ENCODE measurements at places on chromosomes 7 and 10. TPM values are rescaled to one million over a fixed set of nuclear protein-coding genes. Genes with fewer than 3 reads are reported as not detected.
A peak's percentile ranks its signal among the peaks of the same experiment; 100 is the strongest.

DNA sequence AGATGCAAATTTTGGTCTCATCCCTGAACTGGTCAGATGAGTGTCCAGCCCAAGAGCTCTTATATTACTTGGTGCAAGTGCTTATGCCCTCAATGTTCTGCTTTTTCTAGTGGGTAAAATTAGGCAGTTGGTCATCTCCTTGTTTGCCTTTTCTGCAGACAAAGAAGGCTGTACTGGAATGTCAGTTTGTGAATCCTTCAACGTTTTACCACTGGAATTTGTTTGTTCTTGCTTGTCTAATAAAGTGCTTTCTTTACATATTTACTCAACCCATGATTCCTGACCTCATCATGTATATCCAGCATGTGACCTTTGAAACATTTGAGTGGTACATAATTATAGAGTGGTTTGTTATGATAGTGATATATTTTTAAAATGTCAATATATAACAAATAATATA is 232.2 kb upstream of the TEX47 start:
- no peak for DNase-seq

DNA sequence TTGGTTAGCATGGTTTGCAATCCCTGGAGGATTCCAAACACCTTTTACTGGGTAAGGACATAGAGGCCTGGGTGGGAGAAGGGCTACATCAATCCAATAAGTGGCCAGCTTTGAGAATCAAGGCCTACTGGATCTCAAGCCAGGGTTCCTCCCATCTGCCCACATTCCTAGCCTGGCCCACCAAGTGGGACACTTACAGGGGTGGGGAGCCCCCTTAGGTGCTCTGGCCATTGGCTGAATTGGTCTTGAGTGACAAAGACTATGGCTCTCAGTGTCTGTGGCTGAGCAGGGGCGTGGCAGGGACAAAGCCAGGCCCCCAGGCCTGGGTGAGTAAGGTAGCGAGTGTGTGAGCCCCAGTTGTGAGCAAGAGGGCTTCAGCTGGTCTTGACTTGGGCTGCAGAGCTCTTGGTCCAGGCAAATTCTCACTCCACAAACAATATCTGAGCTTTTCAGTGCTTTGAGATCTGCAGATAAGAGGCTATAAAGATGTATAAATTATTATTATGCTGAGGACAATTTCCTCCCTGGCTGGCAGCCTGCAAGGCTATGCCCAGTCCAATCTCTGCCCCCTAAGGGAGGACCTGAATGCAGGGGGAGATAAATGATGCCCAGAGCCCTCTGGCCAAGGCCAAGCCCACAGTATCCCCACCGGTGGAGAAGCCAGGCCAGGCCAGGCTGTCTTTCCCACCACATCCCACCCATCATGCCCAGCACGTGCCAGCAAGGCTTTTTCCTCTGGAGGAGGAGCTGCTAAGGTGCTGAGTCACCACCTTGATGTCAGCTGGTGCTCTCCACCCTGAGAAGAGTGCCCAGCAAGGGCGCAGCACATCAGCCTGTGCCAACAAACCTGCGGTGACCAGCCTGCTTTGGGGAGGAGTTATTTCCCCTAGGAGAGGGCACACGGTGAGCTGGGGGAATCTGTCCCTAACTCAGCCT is 80.7 kb upstream of the DUSP5 start:
- no peak for DNase-seq

- no peak for DNase-seq
Observed at GRCh38 chr7:117158941-117159697, 163.7 kb downstream of the WNT2 start.

GRCh38 chr10:77618117-77618516 is 19.5 kb downstream of the KCNMA1 start:
- no peak for DNase-seq

- no peak for DNase-seq
Observed at GRCh38 chr10:79162861-79163665, 94.3 kb downstream of the ZMIZ1 start.

DNA sequence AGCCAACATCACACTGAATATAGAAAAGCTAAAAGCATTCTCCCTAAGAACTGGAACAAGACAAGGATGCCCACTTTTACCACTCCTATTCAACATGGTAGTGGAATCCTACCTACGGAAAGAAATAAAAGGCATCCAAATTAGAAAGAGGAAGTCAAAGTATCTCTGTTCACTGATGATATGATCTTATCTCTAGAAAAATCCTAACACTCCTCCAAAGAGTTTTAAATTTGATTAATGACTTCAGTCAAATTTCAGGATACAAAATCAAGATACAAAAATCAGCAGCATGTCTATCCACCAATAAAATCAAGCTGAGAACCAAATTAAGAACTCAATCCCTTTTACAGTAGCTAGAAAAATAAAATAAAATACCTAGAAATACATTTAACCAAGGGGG is 35.3 kb upstream of the TNKS2 start:
- DNase-seq = no peak

GRCh38 chr10:35998026-35998425 is 355.9 kb upstream of the FZD8 start:
- DNase-seq = no peak

DNA sequence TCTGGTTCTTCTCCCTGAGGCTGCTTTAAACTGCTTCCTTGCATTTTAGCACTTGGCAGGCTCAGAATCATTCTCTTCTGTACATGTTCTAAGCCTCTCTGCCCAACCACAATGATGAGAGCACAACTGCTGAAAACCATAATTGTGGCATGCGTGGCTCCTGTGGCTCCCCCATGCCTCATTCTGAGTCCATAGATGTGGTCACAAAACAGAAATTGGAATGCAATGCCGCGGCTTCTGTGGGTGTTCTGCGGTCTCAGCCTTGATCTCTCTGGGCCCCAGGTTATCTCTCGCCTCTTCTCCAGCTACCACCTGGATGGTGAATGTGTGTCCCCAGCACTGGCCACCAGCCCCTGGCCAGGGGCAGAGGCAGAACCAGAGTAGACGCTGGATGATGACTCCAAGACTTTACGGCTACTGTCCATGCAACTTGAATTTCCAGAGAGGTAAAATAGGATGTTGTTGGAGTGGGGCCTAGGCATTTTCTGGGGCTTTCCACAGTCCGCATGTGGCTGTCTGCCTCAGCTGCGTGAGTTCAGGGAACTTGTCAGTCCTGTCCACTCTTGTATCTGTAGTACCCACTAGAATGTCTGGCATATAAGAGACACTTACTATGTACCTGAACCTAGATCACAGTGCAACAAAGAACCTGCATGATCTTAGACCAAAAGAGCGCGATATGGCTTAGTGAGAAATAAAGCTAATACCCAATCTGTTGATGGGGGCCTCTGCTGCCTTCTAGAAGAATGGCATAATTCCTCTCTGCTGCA is 52.4 kb upstream of the ADRB1 start:
- DNase-seq = peak; percentile 6

DNA sequence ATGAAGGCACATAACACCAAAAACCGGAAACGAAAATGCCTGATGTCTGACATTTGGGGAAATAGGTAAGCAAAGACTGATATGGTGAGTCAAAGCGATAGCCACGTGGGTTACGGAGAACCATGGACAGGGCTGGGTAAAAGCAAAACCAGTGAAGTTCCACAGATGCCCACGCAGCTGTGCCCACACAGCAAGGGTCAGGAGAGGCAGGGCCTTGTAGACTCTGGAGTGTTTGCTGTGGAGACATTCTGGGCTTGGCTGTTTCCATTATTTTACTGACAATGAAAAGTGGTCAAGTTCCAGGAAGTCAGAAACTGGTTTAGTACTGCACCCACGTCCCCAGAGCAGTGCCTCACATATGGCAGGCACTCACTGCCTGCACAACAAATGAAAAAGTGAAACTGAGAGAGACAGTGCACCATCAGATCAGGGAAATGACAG is 148.7 kb downstream of the ZMYND11 start:
- DNase-seq = no peak

PRRT4 gene
- total RNA-seq = not detected

HOXA3 gene
- total RNA-seq = not detected

ANKRD61 gene
- 0.33 TPM for total RNA-seq

C10orf88 gene
- 12.2 TPM for total RNA-seq

HELLS gene
- 161 TPM for total RNA-seq

ELN gene
- total RNA-seq = not detected

WIPF3 gene
- not detected for total RNA-seq

TAS2R41 gene
- total RNA-seq = not detected

GHRHR gene
- not detected for total RNA-seq

PCBD1 gene
- total RNA-seq = 52.5 TPM

FAM25A gene
- not detected for total RNA-seq

All from activated naive CD4-positive, alpha-beta T cell treated with anti-CD3 and anti-CD28 coated beads, Interleukin-2, amount 50 U/mL, for 72 hours (primary cell).